ENCODE measurements at places on chromosomes 11 and 22. TPM values are rescaled to one million over a fixed set of nuclear protein-coding genes. Genes with fewer than 3 reads are reported as not detected.

Gene CASP5
- not detected for total RNA-seq

Gene NUP50
- 26.2 TPM for total RNA-seq

Gene LRRC75B
- total RNA-seq, result 9.9 TPM

Gene TRPM5
- total RNA-seq, result not detected

Gene NXPE1
- not detected for total RNA-seq

Gene POU2AF1
- total RNA-seq, result not detected

Gene ARHGAP20
- 0.02 TPM for total RNA-seq

Gene CLTCL1
- 5.0 TPM for total RNA-seq

Gene PGA5
- not detected for total RNA-seq

All from A549 treated with CORT108297 at 1 μM for 4 hours (cell line).